ENCODE measurements at places on chromosomes 7 and 10.

- no peak for DNase-seq
Observed at GRCh38 chr7:157301610-157302120, 35.1 kb upstream of the DNAJB6 start.

DNA sequence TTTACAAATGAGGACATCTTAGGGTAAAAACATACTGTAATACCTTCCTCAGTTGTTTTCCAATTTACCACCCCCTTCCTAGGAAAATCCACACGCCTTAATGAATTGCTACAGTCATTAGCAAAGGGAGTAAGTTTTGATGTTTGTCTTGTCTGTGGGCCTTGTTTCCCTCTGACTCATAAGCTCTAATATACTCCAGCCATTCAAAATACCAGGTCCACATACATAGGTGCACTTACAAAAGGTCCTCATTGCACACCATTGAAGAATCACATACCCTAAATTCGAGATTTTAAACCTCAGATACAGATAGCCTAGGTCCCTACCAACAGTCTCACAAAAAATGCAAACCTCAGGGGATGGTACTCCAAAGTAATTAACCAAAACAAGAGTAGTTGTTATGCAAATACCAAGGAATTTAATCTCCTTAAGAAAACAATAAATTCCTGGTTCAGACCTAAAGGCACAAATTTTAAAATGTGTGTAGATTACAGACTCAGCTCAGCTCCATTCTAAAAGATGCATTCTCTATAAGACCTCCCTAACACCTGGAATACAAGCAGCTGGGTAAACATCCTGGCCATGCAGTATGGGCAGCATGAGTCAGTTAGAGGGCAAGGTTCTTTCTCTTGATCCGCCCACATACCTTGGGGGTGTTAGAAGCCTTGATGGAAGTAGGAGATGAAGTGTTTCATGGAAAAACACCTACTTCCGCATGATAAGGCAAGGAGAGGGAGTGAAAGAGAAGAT lies 3.0 kb upstream of the LIPK start:
- no peak for DNase-seq

- no peak for DNase-seq
Observed at GRCh38 chr10:91975438-91975837, 51.9 kb downstream of the BTAF1 start.

- DNase-seq: no peak
Observed at GRCh38 chr10:113168584-113168983, 218.5 kb downstream of the TCF7L2 start.

GRCh38 chr10:88474884-88475844 lies 108.0 kb downstream of the RNLS start:
- DNase-seq: no peak

- no peak for DNase-seq
Observed at GRCh38 chr10:80460399-80461207, 6.5 kb downstream of the TSPAN14 start.

Data from cortex of kidney (tissue), 1 donor.